A549 treated with RU486 at 1 μM for 4 hours (cell line): ENCODE measurements at places on chromosomes 3 and 15. TPM values are rescaled to one million over a fixed set of nuclear protein-coding genes. Genes with fewer than 3 reads are reported as not detected.

Gene CCR9
- total RNA-seq: not detected in 5 replicates

Gene OR5H1
- total RNA-seq: not detected in 5 replicates

Gene CD80
- total RNA-seq: not detected in 5 replicates

Gene IGSF11
- 4.4 to 6.6 TPM (median 5.8 TPM) in 5 replicates for total RNA-seq

Gene POLQ
- 6.1 to 7.4 TPM (median 6.3 TPM) in 5 replicates for total RNA-seq

Gene CHP1
- 52.0 to 76.1 TPM (median 52.4 TPM) in 5 replicates for total RNA-seq

Gene ADAMTS7
- 2.5 to 4.7 TPM (median 3.6 TPM) in 5 replicates for total RNA-seq

Gene IQCF5
- not detected in 5 replicates for total RNA-seq

Gene TRH
- not detected in 5 replicates for total RNA-seq

Gene TGM4
- 0.10 to 0.17 TPM in 2 of 5 replicates, not detected in the others for total RNA-seq

Gene CHRFAM7A
- 5.2 to 7.5 TPM (median 6.2 TPM) in 5 replicates for total RNA-seq

Gene UBA7
- total RNA-seq: 0.21 to 0.68 TPM (median 0.34 TPM) in 5 replicates

Gene PLA2G4D
- total RNA-seq: not detected in 5 replicates

Gene FAM240A
- not detected in 5 replicates for total RNA-seq

Gene RYK
- total RNA-seq: 20.8 to 36.9 TPM (median 28.1 TPM) in 5 replicates

Gene SLC35G2
- total RNA-seq: 18.3 to 35.1 TPM (median 30.8 TPM) in 5 replicates

Gene ACTC1
- total RNA-seq: 0.14 to 0.48 TPM (median 0.33 TPM) in 5 replicates

Gene SPG11
- 7.2 to 9.0 TPM (median 8.3 TPM) in 5 replicates for total RNA-seq

Gene ZPLD1
- 0.08 TPM in 1 of 5 replicates, not detected in the others for total RNA-seq

Gene ULK3
- 24.9 to 37.6 TPM (median 32.2 TPM) in 5 replicates for total RNA-seq

Gene LDHAL6B
- total RNA-seq: not detected in 5 replicates

Gene ARL14
- 0.57 to 1.2 TPM (median 1.0 TPM) in 5 replicates for total RNA-seq

Gene LRRC28
- total RNA-seq: 13.1 to 16.9 TPM (median 14.8 TPM) in 5 replicates

Gene RBP2
- not detected in 5 replicates for total RNA-seq

Gene ABHD10
- 19.8 to 24.8 TPM (median 22.3 TPM) in 5 replicates for total RNA-seq

Gene DOCK3
- total RNA-seq: 0.27 to 0.39 TPM (median 0.34 TPM) in 5 replicates

Gene CPA3
- total RNA-seq: not detected in 5 replicates

Gene IL17RC
- total RNA-seq: 11.9 to 16.6 TPM (median 13.0 TPM) in 5 replicates

Gene THAP10
- 4.8 to 6.9 TPM (median 5.3 TPM) in 5 replicates for total RNA-seq

Gene CCDC39
- total RNA-seq: not detected in 5 replicates

Gene KY
- total RNA-seq: 0.07 to 0.21 TPM (median 0.10 TPM) in 4 of 5 replicates, not detected in the other

Gene SLC12A8
- total RNA-seq: 0.87 to 1.6 TPM (median 1.4 TPM) in 5 replicates

Gene RASGRF1
- total RNA-seq: 0.23 to 0.66 TPM (median 0.35 TPM) in 5 replicates

Gene SLC22A14
- 0.11 TPM in 1 of 5 replicates, not detected in the others for total RNA-seq

Gene ZNF860
- 0.95 to 2.1 TPM (median 1.2 TPM) in 5 replicates for total RNA-seq

Gene SPATA12
- total RNA-seq: 0.46 to 0.66 TPM (median 0.54 TPM) in 5 replicates

Gene LRRC31
- total RNA-seq: not detected in 5 replicates

Gene CSTA
- total RNA-seq: 0.73 to 1.9 TPM (median 0.97 TPM) in 5 replicates

Gene NEK10
- total RNA-seq: 0.65 to 1.2 TPM (median 1.1 TPM) in 5 replicates

Gene CDHR4
- 0.11 to 0.29 TPM (median 0.24 TPM) in 4 of 5 replicates, not detected in the other for total RNA-seq

Gene COMMD4
- total RNA-seq: 166 to 192 TPM (median 187 TPM) in 5 replicates

Gene IL5RA
- not detected in 5 replicates for total RNA-seq

Gene GPR62
- not detected in 5 replicates for total RNA-seq

Gene CLASP2
- 16.1 to 19.0 TPM (median 18.3 TPM) in 5 replicates for total RNA-seq

Gene PLA2G4E
- total RNA-seq: not detected in 5 replicates
